ENCODE measurements at places on chromosomes 13 and 19.
A peak's percentile ranks its signal among the peaks of the same experiment; 100 is the strongest.

GRCh38 chr19:522726-523125 is 8.8 kb upstream of the CDC34 start:
- no peak for DNase-seq

DNA sequence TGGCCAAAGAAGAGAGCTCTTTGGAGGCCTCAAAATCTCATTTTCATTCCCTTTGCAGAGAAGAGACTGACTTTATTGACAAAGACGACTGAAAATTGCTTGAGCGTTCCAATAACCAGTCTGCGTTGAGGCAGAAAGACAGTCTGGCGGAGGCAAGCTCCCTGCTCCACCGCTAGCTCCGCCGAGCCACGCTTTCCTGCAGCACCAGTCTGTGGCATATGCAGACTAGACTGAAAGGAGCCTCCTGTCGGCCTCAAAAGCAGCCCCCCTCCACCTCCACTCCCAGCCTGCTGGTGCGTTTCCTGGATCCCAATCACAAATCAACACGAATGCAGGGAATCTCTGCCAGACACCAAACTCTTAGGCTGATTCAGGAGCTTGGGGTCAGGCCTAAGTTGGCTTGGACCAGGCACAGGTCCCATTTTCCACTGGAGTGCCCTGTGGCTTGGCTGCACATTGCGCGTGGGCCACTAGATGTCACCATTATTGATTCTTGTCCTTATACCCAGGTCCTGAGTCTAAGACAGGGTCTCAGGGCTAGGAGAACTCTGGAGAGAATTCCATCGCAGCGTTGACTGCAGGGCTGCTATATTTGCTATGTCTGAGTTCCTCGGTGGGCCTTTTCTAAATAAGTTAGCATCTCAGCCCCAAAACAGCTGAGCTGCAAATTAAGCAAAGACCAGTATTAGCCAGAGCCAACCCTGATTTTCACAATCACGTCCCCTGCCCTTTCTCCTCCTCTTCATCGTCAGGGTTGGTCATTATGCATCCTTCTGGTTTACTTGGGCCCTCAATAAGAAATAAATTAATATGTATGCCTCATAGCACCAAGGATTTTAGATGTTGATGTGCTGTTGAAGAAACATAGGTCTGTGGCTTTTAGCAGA is 5.2 kb upstream of the ZNF507 start:
- DNase-seq = peak; percentile 36

- DNase-seq = no peak
Measured at GRCh38 chr13:99316657-99317256, 9.6 kb upstream of the GPR183 start.

GRCh38 chr19:49362929-49363267 is 682 bp upstream of the TEAD2 start:
- DNase-seq = no peak

GRCh38 chr19:32543115-32543900 is 37.7 kb upstream of the PDCD5 start:
- no peak for DNase-seq

GRCh38 chr13:98892077-98892476 is 85.8 kb downstream of the DOCK9 start:
- no peak for DNase-seq

DNA sequence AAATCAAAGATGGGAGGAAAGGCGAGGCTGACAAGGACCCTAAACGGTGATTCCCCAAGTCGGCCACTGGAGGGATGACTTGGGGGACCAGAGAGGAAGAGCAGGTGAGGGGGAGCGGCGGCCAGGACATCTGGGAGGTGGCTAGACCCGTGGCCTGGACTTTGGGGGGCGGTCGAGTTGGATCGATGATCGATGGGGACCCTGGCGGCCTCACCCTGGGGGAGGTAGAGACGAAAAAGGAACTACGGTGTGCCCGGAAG is 7.7 kb upstream of the CIRBP start:
- no peak for DNase-seq

GRCh38 chr19:7670150-7670783 is 1.4 kb downstream of the RETN start:
- DNase-seq = no peak

- no peak for DNase-seq
Measured at GRCh38 chr19:55005684-55006488, 32.2 kb downstream of the GP6 start.

DNA sequence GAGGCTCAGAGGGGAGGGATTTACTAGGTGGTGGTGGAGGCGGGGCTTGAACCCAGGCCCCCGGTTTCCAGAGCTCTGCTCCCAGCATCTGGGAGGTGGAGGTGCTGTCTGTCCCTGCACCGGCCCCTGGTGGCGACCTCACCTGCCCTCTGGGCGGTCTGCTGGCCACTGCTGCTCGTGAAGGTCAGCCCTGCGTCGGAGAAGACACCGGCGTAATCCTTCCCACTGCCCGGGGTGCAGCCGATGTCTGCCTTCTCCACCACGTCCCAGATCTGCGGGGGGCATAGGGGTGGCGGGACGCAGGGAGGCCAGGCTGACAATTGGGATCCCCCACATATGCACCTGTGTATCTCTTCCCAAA is 12.8 kb downstream of the C3 start:
- DNase-seq = no peak

DNA sequence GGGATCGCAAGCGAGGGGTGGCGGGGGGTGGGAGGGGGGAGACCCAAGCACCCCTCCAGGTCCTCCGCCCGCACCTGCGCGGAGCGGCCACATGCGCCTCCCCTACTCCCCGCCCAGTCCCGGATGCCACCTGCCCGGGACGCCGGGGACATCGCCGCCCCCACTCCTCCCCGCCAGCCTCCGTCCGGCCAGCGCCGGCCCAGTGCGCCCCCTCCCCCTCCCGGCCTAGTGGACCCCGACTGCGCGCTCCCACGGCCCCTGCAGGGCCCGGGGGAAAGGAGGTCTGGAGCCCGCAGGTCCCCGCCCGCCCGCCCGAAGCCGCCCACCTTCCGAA is 263 bp downstream of the RHPN2 start:
- DNase-seq = no peak

GRCh38 chr13:108574856-108575255 is 54.6 kb upstream of the MYO16 start:
- no peak for DNase-seq

GRCh38 chr13:37416291-37417059 is 182.1 kb downstream of the POSTN start:
- no peak for DNase-seq
